NCI-H2081 treated with DMSO at 0.1 percent for 48 hours (cell line): ENCODE measurements at places on chromosomes 3 and 15.
A peak's percentile ranks its signal among the peaks of the same experiment; 100 is the strongest.

GRCh38 chr15:70245932-70246622 is 148.4 kb upstream of the TLE3 start:
- no peak for DNase-seq

GRCh38 chr15:68730471-68730919 is 90.2 kb downstream of the ANP32A start:
- no peak for DNase-seq

GRCh38 chr3:184591789-184592188 is 30.2 kb downstream of the EPHB3 start:
- no peak for DNase-seq

DNA sequence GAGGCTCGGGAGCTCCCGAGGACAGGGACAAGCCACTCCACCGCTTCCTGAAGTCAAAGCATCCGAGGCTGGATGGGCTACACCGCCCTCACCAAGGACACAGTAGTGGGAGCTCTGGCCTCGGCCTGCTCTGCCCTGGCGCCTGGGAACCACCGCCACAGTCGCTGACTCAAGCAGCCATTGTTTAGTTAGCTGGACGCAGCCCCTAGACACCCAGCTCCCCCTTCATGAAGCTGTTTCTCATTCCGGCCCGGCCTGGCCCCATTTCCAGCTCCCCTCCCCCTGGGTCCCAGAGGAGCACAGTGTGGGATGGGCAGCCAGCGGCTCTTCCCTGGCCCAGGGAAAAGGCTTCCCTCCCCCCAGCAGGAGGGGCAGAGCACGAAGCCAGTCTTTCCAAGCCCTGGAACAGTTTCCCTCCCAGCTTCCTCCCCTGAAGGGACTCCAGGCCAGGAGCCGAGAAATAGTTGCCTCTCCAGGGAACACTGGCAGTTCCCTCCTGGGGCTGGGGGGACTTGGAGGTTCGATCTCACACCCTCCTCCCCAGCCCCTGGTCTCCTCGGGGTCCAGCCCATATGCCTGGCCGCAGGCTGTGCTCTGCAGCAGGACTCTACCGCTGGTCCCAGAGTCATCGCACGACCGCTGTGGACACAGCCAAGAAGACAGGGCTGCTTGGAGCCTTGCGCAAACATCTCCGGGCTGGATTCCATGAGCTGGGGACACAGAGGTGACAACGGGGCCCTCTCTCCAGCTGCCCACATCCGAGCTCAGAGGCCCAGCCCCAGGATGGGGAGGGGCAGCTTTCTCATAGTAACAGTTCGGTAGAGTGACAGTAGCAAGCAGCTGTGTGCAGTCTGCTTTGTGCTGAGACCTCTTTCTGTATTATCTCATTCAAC is 10.0 kb downstream of the PLXND1 start:
- DNase-seq = no peak

GRCh38 chr3:71142441-71143161 is 440.9 kb downstream of the FOXP1 start:
- no peak for DNase-seq

GRCh38 chr15:82568986-82569385 is 28.7 kb upstream of the RPS17 start:
- no peak for DNase-seq

GRCh38 chr3:156818273-156818651 is 7.9 kb upstream of the LEKR1 start:
- DNase-seq = no peak

GRCh38 chr3:176296066-176296597 is 901.1 kb downstream of the TBL1XR1 start:
- DNase-seq = no peak

GRCh38 chr15:67101911-67102598 is 36.7 kb downstream of the SMAD3 start:
- DNase-seq = no peak

- DNase-seq = no peak
Measured at GRCh38 chr15:92332125-92332899, 61.4 kb upstream of the ST8SIA2 start.

GRCh38 chr3:27971600-27971999 is 249.5 kb upstream of the EOMES start:
- DNase-seq = no peak

GRCh38 chr3:10508619-10509260 is 3.4 kb upstream of the ATP2B2 start:
- no peak for DNase-seq

DNA sequence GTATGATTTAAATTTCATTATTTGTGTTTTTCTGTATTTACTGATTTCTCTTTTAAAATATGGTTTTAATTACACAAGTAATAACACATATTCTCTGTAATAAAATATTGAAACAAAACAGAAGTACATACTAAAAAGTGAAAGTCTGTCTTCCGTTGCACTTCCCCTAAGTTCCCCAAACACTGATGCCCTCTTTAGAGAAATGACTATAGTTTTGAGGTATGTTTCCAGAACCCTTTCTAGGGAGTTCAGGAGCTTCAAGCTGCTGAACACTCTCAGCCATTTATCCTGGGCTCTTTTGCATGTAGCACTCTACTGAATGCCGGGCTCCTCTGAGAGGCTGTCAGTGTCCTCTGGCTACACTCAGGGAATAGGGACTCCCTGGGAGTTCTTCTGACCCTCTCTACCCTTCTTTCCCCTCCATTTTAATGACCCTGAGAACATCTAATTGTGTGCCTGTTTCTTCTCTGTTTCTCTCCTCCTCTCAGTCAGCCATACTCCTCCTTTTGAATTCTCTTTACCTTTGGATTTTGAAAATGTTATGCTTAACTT is 60.4 kb upstream of the KCNAB1 start:
- DNase-seq = no peak

DNA sequence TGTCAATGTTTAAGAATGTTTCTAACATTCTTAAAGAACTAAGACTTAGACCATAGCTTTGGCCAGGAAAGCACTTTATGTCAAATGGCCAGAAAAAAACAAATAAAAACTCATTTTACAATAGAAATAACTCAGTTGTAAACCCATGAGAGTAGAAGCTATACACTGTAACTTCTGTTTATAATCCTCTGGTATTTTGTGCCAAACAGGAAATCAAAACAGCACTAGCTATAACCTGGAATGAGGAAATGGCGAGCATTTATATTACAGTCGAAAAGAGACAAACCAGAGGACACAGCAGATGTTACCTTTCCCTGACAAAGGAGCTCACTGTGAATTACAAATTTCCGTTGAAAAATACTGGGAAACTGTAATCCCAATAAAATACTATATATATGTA is 10.3 kb downstream of the GK5 start:
- no peak for DNase-seq

DNA sequence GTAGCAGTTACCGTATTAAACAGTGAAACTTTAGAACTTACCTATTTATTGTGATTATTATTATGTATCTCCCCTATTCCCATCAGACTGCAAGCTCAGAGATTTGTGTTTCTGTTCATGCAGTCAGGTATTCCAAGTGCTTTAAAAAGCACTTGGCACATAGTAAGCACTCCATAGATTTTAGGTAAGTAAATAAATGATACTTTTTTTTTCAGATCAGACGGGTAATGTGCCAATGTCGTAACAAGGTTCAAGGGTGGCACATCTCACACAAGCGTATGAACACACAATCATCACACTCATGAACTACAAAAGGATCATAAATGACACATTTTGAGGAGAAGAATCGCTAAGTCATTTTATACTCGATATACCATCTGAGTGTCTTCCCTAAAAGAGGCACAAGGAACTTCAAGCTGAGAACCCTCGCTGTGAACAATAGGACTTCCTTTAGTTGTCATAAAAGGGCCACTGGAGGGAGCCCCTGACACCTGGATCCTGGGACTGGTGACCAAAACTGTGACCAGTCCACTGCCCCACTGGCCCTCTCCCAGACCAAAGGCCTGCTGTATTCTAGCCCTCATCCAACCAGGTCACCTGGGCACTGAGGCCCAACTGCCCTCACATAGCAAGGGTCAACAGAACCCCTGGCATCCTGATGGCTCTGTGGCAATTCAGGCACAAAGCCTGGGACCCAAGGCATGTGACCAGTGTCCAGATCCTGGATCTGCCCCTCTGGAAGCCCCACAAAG is 32.1 kb downstream of the KIF9 start:
- DNase-seq = no peak

- DNase-seq = peak; percentile 9
Measured at GRCh38 chr3:146747928-146748327, 142.8 kb upstream of the PLSCR5 start.

DNA sequence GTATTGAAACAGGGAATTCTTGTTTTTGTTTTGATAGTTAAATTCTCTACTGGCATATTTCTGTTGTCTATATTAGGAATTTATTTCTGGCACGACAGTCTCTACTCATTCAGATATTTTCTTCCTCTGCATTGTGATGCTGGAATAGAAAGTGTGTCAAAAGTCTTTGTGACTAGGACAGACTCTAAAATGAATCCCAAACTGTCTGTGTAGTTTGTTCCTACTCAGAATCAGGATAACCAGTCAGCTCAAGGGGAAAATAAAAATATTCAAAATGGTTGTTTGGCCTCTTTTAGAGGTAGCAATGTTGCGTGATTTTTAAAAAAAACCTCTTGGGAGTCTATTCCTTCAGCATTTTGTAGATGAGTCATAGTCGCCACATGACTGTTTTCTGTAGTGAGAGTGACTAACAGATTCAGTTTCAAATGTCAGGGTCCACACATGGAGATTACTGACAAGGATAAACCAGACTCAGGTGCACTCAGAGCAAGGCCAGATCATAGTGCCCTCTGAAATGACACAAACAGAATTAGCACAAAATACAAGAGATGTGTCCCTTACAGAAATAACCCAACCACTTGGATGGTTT is 13.1 kb downstream of the SLC7A14 start:
- DNase-seq = no peak

GRCh38 chr3:16448639-16449070 is 64.8 kb downstream of the RFTN1 start:
- no peak for DNase-seq

- DNase-seq = no peak
Measured at GRCh38 chr3:170419557-170420087, 954 bp downstream of the CLDN11 start.

GRCh38 chr3:166860217-166860616 is 519.9 kb downstream of the ZBBX start:
- DNase-seq = no peak

GRCh38 chr15:62406305-62406891 is 241.3 kb upstream of the C2CD4B start:
- DNase-seq = no peak

DNA sequence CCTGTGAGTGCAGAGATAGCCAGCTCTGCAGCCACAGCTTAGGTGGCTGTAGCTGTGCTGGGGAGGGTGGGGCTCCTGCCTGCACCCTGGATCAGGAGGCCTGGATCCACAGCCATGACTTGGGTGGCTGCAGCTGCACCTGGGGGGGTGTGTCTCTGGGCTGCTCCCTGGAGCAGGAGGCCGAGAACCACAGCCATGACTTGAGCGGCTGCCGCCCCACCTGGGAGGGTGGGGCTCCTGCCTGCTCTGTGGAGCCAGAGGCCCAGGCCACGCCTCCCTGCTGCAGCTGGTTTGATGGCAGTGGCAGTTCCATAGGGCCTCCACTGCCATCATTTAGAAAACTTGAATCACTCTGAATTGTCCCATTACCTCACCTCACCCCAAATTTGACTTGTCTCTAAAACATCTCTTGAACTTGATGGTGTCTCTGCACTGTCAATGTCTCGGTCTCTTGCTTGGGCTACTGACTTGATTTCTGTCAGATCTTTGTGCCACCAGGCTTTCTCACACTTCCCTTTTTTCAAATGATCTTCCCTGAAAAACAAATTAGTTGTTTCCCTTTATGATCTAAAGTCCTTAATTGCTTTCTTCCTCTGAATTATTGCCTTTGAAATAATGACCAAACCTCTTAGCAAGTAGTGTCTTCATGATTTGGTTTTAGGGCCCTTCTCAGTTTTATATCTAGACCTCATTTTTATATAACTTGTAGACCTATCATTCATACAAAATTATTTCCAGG is 313.2 kb upstream of the MME start:
- DNase-seq = no peak

DNA sequence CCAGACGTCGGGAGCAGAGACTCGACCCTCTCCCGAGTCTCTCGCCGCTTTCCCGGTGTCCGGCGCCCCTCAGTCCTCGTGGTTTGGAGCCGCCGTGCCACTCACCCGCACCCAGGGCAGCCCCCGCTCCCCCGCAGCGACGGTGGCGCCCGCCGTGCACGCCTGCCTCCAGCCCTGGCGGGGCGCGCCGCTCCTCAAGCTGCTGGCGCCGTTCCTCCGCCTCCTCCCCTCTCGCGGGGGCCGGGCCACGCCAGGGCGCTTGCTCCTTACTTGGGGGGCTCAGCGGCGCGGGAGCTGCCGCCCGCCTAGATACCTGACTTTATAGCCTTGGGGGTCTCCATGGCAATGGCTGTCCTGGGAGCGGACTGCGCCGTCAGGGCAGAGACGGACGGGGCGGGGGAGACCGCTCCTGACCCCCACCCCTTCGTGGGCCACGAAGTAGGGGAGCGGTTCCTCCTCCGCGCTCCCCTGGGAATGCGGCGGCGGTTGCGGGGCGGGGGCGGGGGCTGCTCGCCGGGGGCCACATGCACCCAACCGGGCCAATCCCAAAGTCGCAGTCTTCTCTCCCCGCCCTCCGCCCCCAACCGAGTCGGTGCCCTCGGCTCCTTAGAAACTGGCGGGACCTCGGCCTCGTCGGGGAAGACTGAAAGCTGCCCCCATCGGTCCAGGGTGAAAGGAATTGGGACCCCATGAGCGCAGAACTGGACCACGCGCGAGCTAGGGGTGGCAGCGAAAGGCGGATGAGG is at the start of gene ANKRD63:
Gene ANKRD63 (minus strand): TSS at position 196 of the 746 bp plus-strand sequence. CDS start 478 bp downstream, outside the sequence.
- no peak for DNase-seq

DNA sequence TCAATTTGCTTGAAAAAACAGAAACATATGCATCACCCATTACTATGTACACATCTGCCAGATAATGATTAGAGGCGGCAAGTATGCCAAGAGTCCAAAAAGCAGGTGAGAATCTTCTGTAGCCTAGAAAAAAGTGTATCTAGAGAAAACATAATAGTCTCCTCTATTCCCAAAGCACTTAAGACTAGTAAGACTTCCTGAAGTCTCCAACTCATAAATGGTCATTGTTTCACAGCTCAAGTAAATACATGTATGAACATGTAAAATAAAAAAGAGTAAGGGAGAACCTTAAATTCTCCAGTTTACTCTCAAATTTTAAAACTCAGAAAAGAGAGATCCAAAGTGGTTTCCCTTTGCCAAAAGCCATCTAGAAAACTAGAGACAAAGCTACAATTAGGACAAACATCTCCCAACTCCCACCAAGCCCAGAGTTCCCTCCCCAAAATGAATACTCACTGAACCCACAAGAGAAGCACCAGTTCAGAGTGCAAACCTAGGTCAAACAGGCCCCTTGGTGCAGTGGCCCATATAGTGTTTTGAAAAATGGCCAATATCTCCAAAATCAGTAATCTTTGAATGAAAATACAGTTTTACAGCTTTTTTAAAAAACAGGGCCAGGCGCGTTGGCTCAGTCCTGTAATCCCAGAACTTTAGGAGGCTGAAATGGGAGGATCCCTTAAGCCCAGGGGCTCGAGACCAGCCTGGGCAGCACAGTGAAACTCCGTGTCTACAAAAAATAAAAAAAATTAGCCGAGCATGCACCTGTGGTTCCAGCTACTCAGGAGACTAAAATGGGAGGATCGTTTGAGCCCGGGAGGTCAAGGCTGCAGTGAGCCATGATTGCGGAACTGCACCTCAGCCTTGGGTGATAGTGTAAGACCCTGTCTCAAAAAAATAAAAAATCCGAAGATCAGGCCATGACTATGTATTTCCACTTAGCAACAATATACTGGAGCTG is 11.0 kb upstream of the MAP4 start:
- no peak for DNase-seq
